Renal cortical epithelial cell (primary cell): ENCODE measurements at places on chromosomes 4 and X.

DNA sequence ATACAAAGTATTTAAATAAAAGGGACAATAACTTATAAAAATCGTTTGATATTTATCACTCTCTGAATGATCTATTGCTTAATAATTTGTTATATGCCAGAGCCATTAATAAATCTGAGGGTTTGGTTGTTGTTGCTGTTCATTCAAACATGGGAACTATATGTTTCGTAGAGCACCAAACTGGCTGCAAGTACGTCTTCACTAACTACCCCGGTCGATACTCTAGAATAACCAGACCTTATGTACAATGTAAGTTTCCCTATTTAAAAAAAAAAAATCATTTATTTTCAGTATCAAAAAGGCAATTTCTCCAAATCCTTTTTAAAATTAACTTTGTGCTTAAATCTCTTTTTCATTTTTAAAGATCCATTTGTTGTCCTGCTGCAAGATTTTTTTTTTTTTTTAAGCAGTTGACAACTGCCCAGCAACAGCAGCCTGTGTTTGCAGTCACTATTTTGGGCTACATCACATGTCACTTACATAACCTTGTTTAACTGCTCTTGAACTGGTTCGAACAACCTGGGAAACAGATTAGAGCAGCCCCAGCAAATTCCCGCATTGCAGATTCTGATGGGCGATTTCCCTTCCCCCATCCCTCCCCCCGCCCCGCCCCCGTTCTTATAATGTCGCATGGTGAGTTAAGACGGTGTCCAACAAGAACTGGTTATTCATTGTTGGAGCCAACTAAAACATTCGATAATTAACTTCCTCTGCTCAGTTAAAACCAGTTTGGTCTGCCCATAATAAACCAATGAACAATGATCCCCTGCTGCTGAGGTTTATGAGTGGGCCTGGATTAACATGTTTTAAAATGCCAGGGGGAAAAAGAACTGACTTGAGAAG, 238.9 kb downstream of the NR3C2 start:
- peak; percentile 99 for DNase-seq

GRCh38 chr4:51909236-51909703, 66.3 kb downstream of the DCUN1D4 start:
- peak; percentile 56 for DNase-seq

GRCh38 chrX:101359966-101360365, 11.4 kb upstream of the TIMM8A start:
- DNase-seq, result no peak

- DNase-seq, result peak; percentile 72
Measured at GRCh38 chr4:132001542-132001941, 1147.6 kb upstream of the PCDH10 start.

DNA sequence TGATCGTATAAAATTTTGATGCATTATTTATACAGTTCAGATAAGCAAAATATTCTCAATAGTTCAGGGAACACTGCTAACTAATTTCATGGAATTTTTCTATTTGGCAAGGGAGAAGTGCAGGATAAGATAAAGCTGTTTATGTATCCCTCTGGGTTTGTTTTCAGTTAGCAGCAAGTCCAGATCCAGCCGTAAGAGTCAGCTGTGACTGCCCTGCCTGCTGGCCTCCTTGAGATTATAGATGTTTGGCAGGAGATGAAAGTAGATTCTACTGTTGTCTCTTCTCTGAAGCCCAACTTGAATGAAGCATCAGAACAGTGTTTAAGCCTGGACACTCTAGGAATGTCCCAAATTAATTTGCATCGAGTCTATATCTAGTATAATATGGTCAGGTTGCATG, 29.5 kb downstream of the ANTXR2 start:
- no peak for DNase-seq
